ENCODE measurements at places on chromosomes 6 and 20.
A peak's percentile ranks its signal among the peaks of the same experiment; 100 is the strongest.

GRCh38 chr20:13024596-13024995 lies 15.8 kb downstream of the SPTLC3 start:
- DNase-seq = no peak

DNA sequence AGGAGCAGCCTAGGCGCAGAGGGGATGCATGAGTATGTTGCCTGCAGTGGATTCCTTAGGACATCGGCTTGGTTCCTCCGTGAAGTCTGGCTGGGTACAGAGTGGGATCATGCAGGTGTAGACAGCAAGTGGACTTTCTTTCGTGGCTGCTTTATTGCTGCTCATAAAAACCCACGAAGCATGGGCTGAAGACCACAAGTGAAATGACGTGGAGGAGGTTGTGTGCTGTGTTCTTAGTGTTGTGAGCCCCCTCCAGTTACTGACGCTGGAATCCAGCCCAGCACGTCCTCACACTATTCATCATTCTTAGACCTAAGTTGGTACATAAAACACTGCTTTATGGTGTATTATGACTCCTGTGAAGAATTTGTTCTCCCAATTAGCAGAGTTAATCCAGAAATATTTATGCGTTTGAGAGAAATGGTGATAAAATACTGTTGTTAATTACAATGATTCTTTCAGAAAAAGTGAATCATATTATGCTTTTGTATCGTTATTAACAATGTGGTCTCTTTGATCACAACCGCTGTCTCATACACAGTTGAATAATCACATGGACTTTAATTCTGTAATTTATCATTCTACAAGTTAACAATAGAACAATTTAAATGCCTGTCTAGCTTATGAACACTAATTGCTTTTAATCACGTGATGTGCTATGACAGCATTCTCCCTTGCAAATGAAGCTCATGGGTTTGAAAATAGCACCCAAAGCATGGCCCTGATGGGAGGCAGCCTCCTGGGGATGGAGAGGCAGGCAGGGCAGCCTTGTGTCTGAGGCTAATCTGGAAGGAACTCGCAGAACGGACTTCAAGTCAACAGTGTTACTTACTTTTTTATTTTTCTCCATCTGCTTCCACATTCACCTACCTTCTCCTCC lies 233.9 kb upstream of the SYNDIG1 start:
- DNase-seq = no peak

DNA sequence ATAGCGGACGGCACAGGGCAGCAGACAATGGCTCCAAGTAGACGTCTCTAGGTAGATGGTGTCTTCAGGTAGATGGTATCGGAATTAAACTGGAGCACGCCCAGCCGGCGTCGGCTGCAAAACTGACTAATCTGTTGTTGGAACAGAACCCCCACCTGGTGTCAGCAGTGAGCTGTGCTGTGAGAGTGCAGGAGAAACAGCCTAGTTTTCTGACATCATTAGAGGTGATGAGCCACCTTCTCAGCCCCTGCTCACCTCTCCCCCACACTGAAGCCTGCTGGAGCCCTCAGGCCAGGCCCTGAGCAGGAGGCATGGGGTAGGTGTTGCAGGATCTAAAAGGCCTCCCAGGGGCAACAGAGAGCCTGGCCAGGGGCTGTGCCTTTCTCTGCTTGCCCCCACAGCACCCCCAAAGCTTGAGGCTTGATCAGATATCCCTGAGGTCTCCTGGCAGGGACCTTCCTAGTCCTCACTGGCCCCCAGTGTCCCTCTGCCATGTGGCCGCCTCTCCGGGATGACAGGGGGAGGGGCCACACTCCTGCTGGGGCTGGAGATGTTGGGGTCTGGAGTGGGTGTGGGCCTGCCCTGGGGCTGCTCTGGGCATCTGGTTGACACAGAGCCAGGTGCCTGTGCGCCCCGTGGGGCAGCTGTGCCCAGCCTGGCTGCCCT lies 6.9 kb upstream of the HELZ2 start:
- DNase-seq = no peak

GRCh38 chr20:51182571-51182970 lies 159.7 kb upstream of the KCNG1 start:
- DNase-seq = no peak

- peak; percentile 55 for DNase-seq
Measured at GRCh38 chr6:36660771-36661471, 17.6 kb upstream of the CDKN1A start.

GRCh38 chr6:75746221-75746620 lies 2.8 kb upstream of the MYO6 start:
- no peak for DNase-seq

GRCh38 chr6:43219119-43219518 lies 10.2 kb downstream of the DNPH1 start:
- DNase-seq = no peak

GRCh38 chr6:90895299-90896074 lies 308.6 kb upstream of the MAP3K7 start:
- peak; percentile 9 for DNase-seq

GRCh38 chr20:41854765-41855164 lies 236.6 kb upstream of the CHD6 start:
- DNase-seq = no peak

- DNase-seq = no peak
Measured at GRCh38 chr6:21181866-21182265, 411.7 kb upstream of the SOX4 start.

GRCh38 chr6:109523478-109523877 lies 40.5 kb upstream of the ZBTB24 start:
- no peak for DNase-seq

DNA sequence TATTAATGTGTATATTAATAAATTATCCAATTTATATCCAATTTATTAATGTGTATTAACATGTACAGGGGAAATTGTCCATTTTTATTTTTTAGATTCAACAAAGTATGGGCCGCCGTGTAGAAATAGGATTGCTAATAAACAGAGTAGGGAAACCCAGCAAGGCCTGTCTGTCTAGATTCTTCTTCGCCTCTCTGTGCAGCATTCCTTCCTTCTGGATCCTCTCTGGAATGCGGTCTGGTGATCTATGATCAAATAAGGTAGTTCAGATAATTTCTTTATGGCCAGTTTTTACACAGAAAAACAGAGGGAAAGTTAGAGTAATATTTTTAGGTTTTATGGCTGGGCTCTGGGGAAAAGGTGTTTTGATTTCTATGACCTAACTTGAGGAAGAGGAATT lies 19.9 kb upstream of the HFE start:
- no peak for DNase-seq

DNA sequence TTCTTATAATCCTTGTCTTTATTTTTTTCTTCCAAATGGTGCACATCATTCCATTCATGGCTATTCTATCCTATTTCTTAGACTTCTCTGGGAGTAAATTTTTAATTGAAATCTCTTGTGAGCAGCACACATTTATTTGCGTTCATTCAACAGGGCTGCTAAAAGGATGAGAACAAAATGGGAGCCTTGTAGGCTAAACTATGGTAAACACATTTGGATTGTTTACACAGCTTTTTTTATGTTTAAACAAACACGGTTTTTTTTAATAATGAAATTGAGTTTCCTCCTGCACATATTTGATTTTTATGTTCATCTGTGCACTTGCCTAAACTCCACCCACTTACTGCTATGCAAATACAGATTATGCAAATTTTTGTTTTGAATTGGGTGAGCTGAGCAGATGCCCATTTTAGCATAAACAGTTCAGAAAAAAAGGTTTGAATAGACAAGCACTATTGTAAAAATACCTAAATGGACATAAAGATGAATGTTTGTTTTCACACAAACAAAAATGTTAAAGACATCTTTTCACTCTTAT lies 92.0 kb downstream of the OLIG3 start:
- DNase-seq = no peak

- peak; percentile 64 for DNase-seq
Measured at GRCh38 chr20:50027611-50028105, 44.9 kb downstream of the SNAI1 start.

All from muscle of back (tissue), 13 donors.